ENCODE measurements at places on chromosomes 1 and 21. TPM values are rescaled to one million over a fixed set of nuclear protein-coding genes. Genes with fewer than 3 reads are reported as not detected.

LRRC38 gene
- not detected for total RNA-seq

PLA2G2F gene
- total RNA-seq, result not detected

OR10Z1 gene
- total RNA-seq, result not detected

ERRFI1 gene
- total RNA-seq, result 96.6 TPM

MTARC1 gene
- total RNA-seq, result 1.8 TPM

IFNAR1 gene
- 42.7 TPM for total RNA-seq

RGS16 gene
- total RNA-seq, result 0.48 TPM

RPS6KC1 gene
- total RNA-seq, result 19.6 TPM

CALML6 gene
- total RNA-seq, result 2.7 TPM

SEC22B gene
- 40.8 TPM for total RNA-seq

PTPRC gene
- not detected for total RNA-seq

FCER1G gene
- not detected for total RNA-seq

C1QA gene
- total RNA-seq, result not detected

DIO1 gene
- total RNA-seq, result not detected

HPCA gene
- total RNA-seq, result not detected

RAB29 gene
- total RNA-seq, result 32.0 TPM

- no peak for DNase-seq
Observed at GRCh38 chr1:59128239-59128736, 168.6 kb upstream of the FGGY start.

DNA sequence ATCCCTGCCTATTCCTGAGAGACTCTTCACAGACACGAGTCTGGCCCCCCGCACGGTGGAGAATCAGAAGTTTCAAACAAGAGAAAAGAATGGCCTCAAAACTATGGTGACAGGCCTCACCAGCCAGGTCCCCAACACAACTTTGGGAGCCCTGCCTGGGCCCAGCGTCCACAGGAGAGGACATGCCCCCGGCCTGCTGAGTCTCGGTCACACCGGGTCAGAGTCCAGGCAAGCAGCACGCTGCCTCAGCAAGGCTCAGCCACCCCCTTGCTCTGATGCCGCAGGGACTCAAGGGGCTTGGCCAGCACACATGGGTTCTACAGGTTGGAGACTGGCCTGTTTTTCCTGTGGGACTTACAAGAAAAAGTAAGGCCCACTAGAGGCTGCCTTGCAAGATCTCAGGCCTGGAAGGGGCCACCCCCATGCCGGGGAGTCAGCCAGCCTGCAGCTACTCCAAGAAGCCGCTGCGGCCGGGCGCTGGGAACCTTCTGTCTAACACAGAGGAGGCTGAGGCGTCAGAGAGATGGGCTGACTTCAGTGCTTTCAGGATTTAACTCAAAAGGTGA, 116.8 kb downstream of the NPHP4 start:
- DNase-seq, result no peak

- DNase-seq, result no peak
Observed at GRCh38 chr1:84862810-84863251, 30.2 kb downstream of the LPAR3 start.

- no peak for DNase-seq
Observed at GRCh38 chr1:15172405-15173259, 19.1 kb downstream of the TMEM51 start.

DNA sequence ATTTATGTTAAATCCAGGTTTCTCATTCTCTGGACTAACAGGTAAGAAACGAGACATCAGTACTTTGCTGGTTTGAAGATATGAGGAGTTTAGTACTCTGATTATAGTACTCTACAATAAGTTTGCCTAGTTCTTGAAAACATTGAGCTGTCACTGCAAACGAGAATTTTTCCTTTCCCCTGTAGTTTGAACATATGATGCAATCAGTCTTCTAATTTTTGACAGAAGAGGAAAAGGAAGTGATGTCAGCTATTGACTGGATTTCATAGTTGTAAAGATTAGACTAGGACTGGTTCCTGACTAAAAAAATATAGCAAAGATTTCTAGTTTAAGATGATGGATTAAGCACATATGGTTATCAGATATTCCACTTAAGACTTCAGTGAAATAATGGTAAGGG, 461.9 kb downstream of the LRRIQ3 start:
- DNase-seq, result no peak

- no peak for DNase-seq
Observed at GRCh38 chr1:156615946-156616345, 3.3 kb upstream of the HAPLN2 start.

DNA sequence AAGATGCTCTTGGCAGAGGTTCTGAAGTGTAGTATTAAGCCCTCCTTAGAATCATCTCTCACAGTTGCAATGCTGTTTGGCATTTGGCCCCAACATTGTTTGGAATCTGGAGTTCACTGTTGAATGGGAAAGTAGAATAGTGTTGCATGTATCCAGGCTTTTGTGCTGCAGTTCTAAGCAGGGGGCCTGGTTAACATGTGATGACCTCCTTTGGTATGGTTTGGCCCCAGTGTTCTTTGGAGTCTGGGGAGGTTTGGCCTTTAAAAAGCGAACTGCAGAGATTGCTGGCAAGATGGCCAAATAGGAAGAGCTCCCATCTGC, 61.8 kb upstream of the PLD5 start:
- no peak for DNase-seq

DNA sequence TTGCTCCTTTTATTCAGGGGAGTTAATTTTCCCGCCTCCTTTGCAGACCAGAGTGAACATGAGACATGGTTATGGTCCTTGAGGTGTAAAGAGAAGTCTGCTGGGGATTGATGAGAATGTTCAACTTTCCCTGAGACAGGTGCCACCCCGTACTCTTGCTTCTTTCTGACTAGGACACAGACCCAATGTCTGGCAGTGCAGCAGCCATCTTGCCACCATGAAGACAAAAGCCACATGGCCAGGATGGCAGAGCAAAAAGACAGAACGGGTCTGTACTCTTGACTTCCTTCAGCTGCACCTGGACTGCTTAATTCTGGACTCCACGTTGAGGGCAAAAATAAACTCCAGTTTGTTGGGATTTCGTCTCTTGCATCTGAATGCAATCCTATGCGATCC, 54.1 kb downstream of the KLHDC7A start:
- DNase-seq, result peak; percentile 49

- DNase-seq, result no peak
Observed at GRCh38 chr21:32581732-32582131, 3.6 kb downstream of the TCP10L start.

DNA sequence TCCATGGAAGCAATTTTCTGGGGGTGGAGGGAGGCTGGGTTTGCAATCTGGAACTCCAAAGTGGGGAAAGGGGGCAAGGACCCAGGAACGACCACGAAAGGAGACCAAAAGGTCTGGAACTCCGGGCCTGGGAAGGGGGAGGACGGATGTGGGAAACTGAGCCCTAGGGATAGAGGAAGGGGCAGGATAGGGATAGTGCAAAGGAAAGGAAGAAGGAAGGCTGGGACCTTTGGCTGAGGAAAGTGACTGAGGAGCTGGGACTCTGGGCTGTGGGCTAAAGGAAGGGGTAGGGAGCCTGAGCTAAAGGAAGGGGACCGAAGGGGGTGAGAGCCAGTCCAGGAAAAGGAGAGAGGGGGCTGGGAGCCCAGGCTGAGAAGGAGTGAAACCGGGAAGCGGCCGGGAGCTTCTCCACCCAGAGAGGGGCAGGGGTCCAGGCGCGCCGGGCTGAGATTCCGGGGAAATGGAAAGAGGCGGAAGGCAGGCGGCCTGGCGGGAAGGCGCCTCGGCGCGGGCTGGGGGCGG, 395 bp downstream of the SLC9A1 start:
- no peak for DNase-seq

GRCh38 chr1:197775282-197776262, at the start of gene DENND1B:
DENND1B (minus strand) TSS chr1:197775480; CDS start chr1:197775155, 325 bp downstream.
- DNase-seq, result peak; percentile 85

GRCh38 chr1:7549277-7550161, 221.6 kb upstream of the VAMP3 start:
- DNase-seq, result no peak

GRCh38 chr1:87113313-87113712, 198.9 kb downstream of the HS2ST1 start:
- no peak for DNase-seq

DNA sequence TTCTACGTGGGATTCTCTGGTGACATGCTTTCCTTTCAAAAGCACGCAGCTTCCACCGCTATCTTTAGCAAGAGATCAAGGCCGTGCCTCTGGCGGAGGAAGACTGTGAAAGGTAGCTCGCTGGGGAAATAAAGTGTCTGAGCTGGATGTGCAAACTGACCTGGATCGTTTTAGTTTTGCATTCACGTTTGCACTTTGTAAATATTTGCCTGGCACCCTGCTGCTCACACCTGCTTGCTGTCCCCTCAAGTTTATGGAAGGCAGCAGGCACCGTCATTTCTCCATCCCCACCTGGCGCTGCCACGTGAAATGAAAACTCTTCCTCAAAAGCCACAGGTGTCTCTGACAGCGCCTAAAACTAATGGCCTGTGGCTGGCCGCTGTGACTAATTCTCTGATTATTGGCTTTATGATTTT, 44.0 kb upstream of the TARDBP start:
- no peak for DNase-seq

- no peak for DNase-seq
Observed at GRCh38 chr1:30795026-30795425, 37.5 kb upstream of the LAPTM5 start.

GRCh38 chr1:11338284-11338924, 65.4 kb downstream of the UBIAD1 start:
- no peak for DNase-seq

- no peak for DNase-seq
Observed at GRCh38 chr1:35564037-35564883, 6.7 kb downstream of the NCDN start.

- no peak for DNase-seq
Observed at GRCh38 chr1:12472798-12473551, 145.0 kb downstream of the DHRS3 start.

DNA sequence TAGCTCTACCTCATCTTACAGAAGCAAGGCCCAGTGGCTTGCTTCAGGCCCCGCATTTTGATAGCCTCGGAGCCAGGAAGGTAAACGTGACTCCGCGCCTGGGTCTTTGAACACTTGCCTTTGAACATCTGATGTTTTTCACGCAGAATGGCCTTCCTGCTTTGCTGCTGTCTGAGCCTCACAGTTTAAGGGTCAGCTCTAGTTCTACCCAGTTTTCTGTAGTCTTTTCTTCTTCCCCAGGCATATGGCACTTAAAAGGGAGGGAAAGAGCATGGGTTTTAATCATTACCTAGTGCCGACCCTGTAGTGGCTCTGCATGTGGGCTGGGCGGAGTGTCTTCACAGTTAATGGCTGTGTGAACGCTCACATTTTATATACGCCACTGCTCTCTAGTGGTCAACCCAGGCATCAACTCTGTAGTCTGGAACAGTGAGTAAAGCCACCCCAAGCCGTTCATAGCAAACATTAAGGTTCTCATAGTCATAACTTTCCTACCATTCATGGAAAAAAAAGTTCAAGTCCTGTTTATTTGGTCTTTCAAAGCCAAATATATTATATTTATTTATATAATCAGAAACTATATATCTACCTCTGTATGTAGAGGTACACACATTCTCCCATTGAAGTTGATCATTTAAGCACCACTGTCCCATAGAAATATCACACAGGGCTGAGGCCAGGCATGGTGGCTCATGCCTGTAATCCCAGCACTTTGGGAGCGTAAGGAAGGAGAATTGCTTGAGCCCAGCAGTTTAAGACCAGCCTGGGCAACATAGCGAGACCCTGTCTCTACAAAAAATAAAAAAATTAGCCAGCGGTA, 78.1 kb downstream of the IER5 start:
- DNase-seq, result no peak

- no peak for DNase-seq
Observed at GRCh38 chr1:42732126-42732680, 7.8 kb downstream of the CLDN19 start.

GRCh38 chr1:14514739-14515138, 83.7 kb upstream of the KAZN start:
- no peak for DNase-seq

- no peak for DNase-seq
Observed at GRCh38 chr1:100302739-100303138, 36.7 kb downstream of the RTCA start.
